ENCODE measurements at places on chromosomes 3 and 15. TPM values are rescaled to one million over a fixed set of nuclear protein-coding genes. Genes with fewer than 3 reads are reported as not detected.

DNA sequence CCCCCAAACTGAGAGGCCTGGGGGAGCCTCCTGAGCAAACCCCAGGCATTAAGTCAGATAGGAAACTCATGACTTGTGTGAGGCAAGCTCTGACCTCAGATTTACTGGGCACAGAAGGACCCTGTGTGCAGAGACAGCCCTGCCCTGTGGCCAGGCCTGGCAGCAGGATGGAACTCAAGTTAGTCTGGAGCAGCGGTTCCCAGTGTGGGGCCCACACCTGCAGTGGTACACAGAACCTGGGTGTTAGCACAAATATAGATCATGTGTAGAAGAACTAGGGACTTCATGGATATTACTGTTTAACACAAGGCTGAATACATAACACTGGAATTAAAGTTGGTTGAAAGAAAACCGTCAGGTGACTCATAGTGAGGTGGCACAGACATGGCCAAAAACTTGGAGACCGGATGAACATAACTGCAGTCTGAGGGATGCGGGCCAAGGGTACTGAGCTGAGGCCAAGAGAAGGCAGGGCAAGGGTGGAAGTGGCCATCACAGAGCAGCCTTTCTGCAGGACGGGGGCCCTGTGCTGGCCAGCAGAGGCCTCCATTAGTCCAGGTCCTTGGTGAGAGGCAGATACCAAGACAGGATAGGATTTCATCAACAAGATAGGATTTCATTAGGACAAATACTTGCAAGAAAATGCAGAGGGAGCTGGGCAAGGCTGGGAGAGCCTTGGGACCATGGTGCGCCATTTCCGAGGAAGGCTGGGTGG is 40.9 kb downstream of the IRAK2 start:
- DNase-seq = peak; percentile 49

- DNase-seq = peak; percentile 62
Measured at GRCh38 chr3:148075771-148076716, 621.7 kb upstream of the AGTR1 start.

DNA sequence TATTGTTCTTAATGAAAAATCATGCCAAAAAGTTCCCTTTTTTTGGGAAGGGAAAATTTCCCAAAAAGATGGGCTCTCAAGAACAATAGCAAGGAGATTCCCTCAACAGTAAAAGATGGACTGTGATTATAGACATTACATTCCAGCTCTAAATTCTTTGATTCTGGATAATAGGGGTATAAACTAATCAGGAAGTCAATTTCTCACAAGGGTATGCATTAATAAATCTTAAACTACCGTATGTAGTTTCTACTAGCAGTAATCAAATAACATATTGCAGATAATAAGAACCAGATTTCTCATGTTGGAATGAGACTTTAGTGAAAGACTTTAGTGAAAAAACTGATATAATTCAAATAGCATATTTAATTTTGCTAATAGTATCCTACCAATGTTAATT is 144.8 kb upstream of the PTPRG start:
- no peak for DNase-seq

The ACVR2B gene
- 5.2 TPM for total RNA-seq

DNA sequence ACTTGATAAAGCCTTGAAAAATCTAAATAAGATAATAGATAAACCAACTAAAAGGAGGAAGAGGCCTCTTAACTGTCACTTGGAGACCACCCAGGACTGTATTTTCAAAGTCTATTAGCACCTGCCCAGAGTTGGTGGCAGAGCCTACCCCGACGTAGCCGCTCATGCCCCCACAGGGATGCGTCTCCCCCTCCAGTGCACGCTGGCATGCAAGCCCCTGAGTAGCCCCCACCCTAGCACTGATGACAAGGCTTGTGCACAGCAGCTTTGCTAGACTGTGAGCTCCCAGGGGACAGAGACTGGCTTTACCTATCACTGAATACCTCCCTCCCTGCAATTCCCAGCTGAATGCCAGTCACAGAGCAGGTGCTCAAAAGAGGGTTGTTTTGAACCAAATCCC is 54.1 kb upstream of the HES1 start:
- DNase-seq = no peak

GRCh38 chr15:65408324-65409035 is 14.3 kb downstream of the IGDCC4 start:
- no peak for DNase-seq

DNA sequence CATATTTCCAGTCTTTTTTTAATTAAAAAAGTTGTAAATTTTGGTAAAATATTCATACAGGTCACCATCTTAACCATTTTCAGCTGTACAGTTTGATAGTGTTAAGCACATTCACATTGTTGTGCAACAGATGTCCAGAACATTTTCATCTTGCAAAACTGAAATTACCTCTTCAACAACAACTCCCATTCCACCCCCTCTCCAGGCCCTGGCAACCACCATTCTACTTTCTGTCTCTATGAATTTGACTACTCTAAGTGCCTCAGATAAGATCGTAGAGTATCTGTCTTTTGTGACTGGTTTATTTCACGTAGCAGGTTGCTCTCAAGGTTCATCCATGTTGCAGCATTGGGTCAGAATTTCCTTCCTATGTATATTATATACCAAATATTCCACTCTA is 76.0 kb downstream of the SLCO3A1 start:
- no peak for DNase-seq

The CLDN11 gene
- 0.56 TPM for total RNA-seq

DNA sequence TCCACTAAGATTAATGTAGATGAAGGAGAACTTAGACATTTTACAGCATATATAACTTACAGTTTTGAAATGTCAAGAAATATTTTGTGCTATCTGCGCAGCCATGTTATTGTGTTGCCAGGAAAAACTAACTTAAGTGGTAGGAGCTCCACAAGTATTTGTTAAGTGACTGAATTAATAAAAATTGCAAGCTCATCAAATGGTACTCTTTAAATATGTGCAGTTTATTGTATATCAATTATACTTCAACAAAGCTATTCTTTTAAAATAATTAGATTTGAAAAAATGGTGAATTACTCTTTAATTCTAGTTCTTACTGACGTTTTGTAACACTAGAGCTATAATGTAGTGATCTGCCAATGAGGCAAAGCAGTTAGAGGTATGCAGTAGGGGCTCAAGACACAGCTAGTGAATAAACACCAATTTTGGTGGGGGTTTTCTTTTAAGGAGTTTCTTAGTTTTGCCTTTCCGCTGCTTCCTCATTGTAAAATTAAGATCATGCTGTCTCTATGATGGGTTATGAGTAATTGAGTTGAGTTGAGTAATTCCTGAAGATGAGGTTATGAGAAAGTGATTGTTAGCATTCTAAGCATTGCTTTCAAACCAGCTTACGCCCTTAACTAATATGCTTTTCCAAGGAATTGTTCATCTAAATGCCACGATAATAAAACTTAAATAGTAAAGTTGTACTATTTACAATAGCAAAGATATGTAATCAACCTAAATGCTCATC is 10.9 kb upstream of the LXN start:
- DNase-seq = no peak

DNA sequence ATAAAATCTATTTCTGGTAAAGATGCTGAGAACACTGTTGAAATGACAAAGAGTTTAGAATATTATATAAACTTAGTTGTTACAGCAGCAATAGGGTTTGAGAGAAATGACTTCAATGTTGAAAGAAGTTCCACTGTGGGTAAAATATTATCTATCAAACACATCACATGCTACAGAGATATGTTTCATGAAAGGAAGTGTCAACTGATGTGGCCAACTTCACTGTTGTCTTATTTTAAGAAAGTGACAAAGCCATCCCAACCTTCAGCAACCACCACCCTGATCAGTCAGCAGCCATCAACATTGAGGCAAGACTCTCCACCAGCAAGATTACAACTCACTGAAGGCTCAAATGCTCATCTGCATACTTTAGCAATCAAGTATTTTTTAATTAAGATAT is 20.2 kb downstream of the TMEM39A start:
- DNase-seq = no peak

GRCh38 chr3:8762607-8763377 is 6.6 kb downstream of the OXTR start:
- DNase-seq = no peak

DNA sequence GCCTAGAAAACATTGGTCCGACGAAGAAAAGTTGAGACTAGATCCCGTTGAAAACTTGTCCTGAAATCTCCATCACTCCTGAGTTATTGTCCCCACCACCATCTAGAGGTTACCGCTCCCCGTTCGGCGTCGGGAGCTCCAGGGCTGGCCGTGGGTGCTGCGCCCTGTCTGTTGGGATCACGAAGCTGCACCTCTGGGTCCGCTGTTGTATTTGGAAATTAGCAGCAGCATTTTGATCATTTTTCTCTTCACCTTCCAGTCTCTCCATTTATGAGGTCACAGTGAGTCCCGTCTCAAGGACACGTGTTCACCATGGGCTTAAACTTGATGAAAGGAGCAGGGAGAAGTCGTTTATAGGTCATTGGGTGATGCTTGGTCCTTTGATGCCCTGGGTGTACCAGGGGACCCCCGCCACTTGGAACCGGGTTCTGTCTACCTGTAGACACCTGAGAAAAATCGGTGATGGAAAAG is 565 bp downstream of the MANF start:
- DNase-seq = peak; percentile 16

DNA sequence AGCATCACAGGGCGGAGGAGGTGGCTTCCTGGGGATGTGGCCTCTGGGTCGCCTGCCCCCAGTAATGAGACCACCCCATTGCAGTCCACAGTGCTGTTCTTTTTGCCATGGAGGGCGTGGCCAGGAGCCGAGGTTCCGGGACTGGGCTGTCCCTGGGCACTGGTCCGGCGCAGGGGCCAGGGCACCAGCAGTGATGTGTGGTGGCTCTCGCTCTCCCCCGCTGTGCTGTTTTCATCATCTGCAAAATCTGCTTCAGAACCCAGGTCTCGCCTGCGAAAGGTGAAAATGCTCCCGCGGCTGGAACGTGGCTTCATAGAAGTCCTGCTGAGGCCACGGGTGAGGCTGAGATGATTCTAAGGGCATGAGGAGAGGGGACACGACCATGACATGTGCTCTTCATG is 45.8 kb downstream of the SCN5A start:
- DNase-seq = no peak

DNA sequence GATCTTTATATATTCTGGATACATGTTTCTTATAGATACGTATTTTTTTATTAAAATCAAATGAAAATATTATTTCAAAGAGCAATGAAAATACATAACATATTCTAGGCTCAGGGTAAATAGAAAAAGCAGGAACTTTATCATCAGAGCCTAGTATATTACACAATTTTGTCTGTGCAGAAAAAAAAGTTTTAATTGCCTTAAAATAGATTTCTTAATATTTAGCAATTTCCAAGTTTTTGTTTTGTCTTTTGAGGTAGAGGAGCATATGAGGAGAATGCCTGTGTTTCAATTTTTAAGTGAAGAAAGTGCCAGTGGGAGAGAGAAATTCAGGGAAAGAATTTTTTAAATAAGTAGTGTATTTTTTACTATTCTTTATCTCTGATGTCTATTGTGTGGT is 10.5 kb downstream of the CAPN7 start:
- DNase-seq = no peak

DNA sequence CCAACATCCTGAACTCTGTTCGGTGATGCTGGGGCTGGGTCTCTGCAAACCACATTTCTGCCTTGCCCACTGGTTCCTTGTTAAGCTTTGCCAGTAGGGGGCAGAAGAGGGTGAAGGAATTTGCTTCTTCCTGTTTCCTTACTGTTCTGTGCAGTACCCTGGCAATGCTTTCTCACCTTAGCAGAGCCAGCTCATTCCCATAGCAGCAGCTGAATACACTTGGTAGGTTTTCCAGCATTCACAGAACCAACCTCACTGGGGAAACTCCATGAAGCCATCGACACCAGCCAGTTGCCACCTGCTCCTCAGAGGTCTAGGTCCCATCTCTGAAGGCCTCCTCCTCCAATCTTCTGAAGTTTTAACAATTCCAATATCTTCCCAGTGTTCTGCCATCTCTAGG is 308.4 kb downstream of the PDCD6IP start:
- DNase-seq = peak; percentile 27

The VWA5B2 gene
- total RNA-seq = 0.63 TPM

The KLHL40 gene
- total RNA-seq = not detected

The FAM81A gene
- 17.9 TPM for total RNA-seq

GRCh38 chr15:39582286-39582976 is 1.6 kb downstream of the THBS1 start:
- DNase-seq = no peak

DNA sequence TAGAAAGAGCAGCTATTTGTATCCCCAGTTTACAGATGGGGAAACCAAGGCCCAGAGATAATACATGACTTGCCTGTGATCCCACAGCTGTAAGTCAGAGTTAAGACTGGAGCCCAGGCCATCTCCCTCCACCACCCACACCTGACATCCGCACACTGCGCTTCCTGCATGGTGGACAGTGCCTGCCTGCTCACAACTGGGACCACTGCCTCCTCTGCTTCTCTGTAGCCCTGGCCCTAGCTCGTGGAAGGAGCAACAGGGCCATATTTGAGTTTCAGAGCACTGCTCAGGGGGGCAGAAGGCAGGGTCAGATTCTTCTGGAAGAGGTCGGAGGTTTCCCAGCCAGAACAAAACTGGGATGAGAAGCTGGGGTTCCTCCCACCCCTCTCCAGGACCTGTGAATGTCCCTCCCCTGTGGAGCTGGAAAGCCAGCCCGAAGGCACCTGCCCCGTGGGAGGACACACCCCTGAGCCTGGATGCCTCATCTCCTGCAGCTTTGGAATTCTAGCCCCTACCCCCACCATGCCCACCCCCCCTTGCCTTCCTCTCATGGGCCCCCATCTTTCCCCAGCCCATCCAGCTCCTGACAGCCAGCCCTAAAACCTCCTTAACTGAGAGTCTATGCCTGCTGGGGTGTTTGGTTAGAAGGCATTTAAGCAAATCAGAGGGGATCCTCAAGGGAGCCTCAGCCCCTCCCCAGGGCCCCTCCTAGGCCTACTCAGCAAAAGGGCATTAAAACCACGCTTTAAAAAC is 100.1 kb downstream of the TPRA1 start:
- no peak for DNase-seq

GRCh38 chr3:40306336-40306735 is 3.2 kb upstream of the EIF1B start:
- no peak for DNase-seq

GRCh38 chr3:58157700-58158099 is 53.1 kb downstream of the DNASE1L3 start:
- no peak for DNase-seq

DNA sequence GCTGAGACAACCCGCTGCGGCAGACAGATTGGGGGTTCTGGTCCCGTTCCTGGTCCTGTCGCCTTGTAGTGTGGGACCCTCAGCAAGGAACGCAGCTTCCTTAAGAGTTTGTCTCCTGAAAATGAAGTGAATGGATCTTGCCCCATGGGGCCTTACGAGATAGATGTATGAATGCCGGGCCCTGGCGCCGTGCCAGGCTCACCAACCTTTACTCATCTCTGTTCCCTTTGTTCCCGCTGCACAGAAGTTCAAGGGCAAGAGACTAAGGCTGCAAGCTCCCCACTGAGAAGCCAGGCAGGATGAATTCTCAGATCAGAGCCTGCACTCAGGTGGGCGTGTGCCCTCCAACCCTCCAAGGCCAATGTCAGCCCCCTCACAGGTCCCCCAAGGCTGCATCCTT is 162.7 kb upstream of the IQSEC1 start:
- no peak for DNase-seq

DNA sequence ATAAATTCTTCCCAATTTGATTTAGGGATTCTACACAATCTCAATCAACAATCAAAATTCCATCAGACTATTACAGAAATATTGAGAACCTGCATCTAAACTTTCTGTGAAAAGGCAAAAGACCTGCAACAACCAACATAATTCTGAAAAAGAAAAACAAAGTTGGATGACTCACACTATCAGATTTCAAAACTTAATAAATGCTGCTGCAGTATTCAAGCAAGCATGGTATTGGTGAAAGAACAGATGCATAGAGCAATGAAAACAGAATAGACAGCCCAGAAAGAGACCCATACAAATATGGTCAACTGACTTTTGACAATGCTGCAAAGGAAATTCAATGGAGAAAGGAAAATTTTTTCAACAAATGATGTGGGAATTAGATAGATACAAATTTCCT is 477.1 kb upstream of the NR2F2 start:
- DNase-seq = no peak

The LHFPL4 gene
- not detected for total RNA-seq
